MCF 10A (cell line): ENCODE measurements at places on chromosomes 6 and 20. TPM values are rescaled to one million over a fixed set of nuclear protein-coding genes. Genes with fewer than 3 reads are reported as not detected.

The PROKR2 gene
- not detected in 2 replicates for total RNA-seq

GRCh38 chr6:95551678-95552324, 25.5 kb upstream of the MANEA start:
- peaks cover 40% of the 10 kb centered on the region for H3K27me3 ChIP-seq
- DNase-seq = no peak
- no peak overlapping the region for H3K4me3 ChIP-seq
- no peaks in the 10 kb centered on the region for H3K4me1 ChIP-seq
- H3K27ac ChIP-seq = no peak overlapping the region

DNA sequence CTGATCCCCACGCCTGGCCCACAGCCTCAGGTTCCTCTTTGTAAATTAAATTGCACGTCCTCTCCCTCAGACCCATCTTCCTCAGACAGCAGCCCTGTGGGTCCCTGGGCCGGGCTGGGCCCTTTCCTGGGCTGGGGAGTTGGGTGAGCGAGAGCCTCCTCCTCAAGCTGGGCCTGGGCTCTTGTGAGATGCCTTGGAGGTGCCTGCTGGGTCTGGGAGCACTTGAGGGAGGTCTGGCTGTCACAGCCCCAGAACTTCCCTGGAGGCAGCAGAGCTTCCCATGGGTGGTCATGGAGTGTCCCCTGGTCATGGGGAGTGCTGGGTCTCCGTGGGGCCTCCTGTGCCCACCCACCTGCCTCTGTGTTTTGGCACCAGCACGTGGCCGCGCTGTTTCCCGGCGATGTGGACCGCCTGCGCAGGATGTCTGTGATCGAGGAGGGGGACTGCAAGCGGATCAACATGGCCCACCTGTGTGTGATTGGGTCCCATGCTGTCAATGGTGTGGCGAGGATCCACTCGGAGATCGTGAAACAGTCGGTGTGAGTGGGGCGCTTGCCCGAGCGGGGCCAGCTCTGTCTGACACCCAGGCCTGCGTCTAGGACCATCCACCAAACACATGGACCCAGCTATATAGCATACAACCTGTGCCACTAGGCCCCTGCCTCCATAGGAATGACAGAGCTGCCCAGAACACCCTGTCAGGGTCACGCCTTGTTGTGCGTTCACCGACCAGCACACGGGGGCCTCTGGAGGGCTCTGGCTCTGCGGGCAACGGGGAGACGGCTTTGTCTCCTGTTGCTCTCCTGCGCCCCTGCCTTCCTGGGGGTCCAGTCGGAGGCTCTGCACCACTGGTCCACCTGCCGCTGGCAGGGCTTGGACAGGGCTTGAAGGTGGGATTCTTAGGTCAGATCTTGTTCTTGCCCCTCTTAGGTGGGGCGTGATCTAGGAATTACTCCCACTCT, 33.0 kb downstream of the PYGB start:
- peaks cover 10% of the 10 kb centered on the region for H3K4me1 ChIP-seq
- H3K27ac ChIP-seq = no peak overlapping the region
- no peak overlapping the region for H3K4me3 ChIP-seq

GRCh38 chr20:49584418-49585382, 16.8 kb upstream of the PTGIS start:
- H3K4me1 ChIP-seq = peaks cover 18% of the 10 kb centered on the region
- no peaks in the 10 kb centered on the region for H3K27me3 ChIP-seq
- H3K27ac ChIP-seq = no peak overlapping the region
- H3K4me3 ChIP-seq = no peak overlapping the region
- no peak for DNase-seq

The DYNLT2 gene
- total RNA-seq = 0.79 and 1.3 TPM in 2 replicates

- H3K36me3 ChIP-seq = no peaks in the 10 kb centered on the region
- H3K27ac ChIP-seq = no peak overlapping the region
- H3K4me3 ChIP-seq = no peak overlapping the region
- no peak for DNase-seq
- H3K4me1 ChIP-seq = peaks cover 5% of the 10 kb centered on the region
Observed at GRCh38 chr6:116842459-116842858, 13.6 kb upstream of the GPRC6A start.

The C20orf96 gene
- 2.4 and 3.8 TPM in 2 replicates for total RNA-seq

DNA sequence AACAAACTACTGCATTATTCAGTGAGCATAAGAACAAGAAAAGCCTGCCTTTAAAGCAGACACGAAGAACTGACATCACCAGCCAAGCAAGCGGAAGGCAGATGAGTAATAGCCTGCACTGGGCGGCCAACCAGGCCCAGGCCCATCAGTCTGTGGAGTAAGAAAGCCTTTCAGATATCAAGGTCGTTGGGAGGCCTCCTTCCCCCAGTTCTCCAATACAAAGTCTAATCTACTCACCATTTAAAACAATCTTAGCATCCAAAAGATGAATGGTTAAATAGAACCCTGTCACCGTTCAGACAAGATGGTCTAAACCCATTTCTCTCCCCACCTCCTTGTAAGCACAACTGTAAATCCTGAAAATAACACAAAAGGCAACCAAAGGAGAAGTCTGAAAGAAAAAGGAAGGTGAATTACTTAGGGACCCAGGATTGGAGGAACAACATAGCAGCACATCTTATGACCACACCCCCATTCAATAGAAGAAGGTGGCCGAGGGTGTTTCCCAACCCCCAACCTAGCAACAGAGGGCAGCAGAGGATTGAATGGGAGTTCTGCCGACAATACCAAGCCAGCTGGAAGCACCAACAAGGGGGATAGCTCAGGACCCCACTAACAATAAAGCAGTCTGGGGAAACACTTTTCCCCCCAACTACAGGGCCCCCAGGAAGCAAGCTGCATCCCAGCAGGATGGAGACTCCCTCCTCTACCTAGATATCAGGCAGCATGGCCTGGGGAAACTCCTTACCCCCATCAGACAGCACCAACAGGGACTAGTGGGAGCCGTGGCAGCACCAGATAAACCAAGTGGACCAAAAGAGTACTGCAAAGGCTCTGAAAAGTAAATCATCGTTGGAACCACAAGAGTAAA, 67.9 kb downstream of the ZHX3 start:
- H3K4me1 ChIP-seq = peaks cover 40% of the 10 kb centered on the region
- H3K27me3 ChIP-seq = no peaks in the 10 kb centered on the region
- peak overlapping the region; percentile 26 for H3K4me3 ChIP-seq
- H3K36me3 ChIP-seq = no peaks in the 10 kb centered on the region
- peak overlapping the region; percentile 97 for H3K27ac ChIP-seq
- DNase-seq = peak; percentile 82

The TSHZ2 gene
- total RNA-seq = 1.6 and 2.3 TPM in 2 replicates

The BPIFB1 gene
- not detected in 2 replicates for total RNA-seq

GRCh38 chr20:9025643-9026042, 43.2 kb upstream of the PLCB4 start:
- no peaks in the 10 kb centered on the region for H3K36me3 ChIP-seq
- DNase-seq = peak; percentile 49
- H3K27me3 ChIP-seq = no peaks in the 10 kb centered on the region
- H3K27ac ChIP-seq = no peak overlapping the region

DNA sequence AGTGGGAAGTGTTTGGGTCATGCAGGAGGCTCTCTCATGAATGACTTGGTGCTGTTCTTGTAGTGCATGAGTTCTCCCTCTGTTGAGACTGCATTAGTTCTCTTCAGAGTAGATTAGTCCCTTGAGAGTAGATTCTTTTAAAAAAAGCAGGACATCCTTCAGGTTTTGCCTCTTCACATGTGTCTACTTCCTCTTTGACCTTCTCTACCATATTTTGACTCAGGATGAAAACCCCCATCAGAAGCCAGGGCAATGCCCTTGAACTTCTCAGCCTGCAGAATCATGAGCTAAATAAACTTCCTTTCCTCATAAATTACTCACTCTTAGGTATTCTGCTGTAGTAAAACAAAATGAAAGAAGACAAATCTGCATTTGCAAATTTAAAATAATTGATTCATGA, 170.3 kb downstream of the CD109 start:
- no peaks in the 10 kb centered on the region for H3K4me1 ChIP-seq
- no peaks in the 10 kb centered on the region for H3K27me3 ChIP-seq
- no peak for DNase-seq
- H3K27ac ChIP-seq = no peak overlapping the region
- H3K4me3 ChIP-seq = no peak overlapping the region
- H3K36me3 ChIP-seq = peaks cover 26% of the 10 kb centered on the region

- no peak for DNase-seq
- H3K27me3 ChIP-seq = no peaks in the 10 kb centered on the region
- H3K4me1 ChIP-seq = no peaks in the 10 kb centered on the region
- H3K4me3 ChIP-seq = no peak overlapping the region
- H3K27ac ChIP-seq = no peak overlapping the region
Observed at GRCh38 chr6:52900536-52900935, 9.0 kb downstream of the GSTA3 start.
